ENCODE measurements at places on chromosomes 2 and 18.
A peak's percentile ranks its signal among the peaks of the same experiment; 100 is the strongest.

- no peak for DNase-seq
These were observed 36.5 kb upstream of the GLS start for GRCh38 chr2:190843890-190844699.

- DNase-seq: peak; percentile 56
These were observed 8.2 kb upstream of the CLIP4 start for GRCh38 chr2:29106980-29107388.

GRCh38 chr18:31161757-31162418, 768 bp downstream of the DSC1 start:
- no peak for DNase-seq

- no peak for DNase-seq
These were observed 20.7 kb upstream of the ZNF407 start for GRCh38 chr18:74577019-74577418.

DNA sequence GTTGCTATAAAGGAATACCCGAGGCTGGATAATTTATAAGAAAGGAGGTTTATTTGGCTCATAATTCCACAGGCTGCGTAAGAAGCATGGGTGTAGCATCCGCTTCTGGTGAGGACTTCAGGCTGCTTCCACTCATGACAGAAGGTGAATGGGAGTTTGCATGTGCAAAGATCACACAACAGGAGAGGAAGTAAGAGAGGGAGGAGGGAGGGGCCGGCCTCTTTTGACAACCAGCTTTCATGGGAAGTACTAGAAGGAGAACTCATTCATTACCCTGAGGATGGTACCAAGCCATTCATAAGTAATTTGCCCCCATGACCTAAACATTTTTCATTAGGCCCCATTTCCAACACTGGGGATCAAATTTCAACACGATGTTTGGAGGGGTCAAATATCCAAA, 386.8 kb upstream of the NETO1 start:
- no peak for DNase-seq

- DNase-seq: peak; percentile 5
These were observed 153.4 kb downstream of the GPD2 start for GRCh38 chr2:156589381-156590079.

DNA sequence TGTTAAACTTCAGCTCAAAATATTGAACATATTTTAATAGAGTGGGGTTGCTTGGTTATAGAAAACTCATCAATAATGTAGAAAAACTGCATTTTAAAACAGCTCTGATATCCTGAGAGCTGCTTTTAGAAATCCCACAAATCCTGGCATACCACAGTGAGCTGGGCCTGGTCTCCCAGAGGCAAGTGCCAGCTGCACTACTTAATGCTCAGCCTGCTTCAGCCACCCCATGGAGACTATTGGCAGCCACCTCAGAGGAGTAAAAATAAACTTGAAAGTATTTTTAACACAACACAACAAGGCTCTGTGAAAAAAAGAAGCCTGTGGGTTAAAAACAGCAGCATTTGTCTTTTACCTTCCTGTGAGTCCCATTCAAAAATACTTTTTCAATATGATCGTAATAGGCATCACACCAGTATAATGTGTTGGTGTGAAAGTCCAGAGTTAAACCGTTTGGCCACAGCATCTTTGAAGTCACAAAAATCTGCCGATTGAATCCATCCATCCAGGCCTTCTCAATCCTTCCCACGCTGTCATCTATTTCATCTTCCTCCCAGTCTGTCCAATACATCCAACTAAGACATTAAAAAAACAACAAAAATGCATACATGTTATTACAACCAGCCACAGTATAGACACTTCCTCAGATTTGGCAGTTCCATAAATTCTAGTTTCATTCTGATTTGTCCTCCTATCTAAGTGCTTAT, 1115.3 kb downstream of the LRP1B start:
- no peak for DNase-seq

DNA sequence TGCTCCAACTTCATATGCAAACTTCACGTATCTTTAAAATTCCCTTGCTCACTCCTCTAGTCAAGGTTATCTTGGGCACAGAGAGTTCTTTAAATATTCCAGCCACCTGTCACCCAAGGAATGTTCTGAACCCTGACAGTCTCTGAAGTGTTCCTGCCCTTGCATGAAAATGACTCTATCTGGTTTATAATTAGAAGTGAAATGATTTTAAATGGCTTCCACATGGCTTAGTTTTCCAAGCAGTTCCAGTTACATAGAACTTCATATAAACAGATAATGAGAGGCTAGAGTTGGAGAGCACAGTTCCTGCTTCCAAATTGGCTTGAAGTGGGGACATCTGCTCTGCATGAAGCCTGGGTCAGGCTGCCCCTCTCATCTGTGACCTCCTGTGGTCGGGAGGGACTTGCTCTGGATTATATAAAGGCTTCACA, 81.9 kb downstream of the SLC4A3 start:
- DNase-seq: no peak

- no peak for DNase-seq
These were observed 44.0 kb downstream of the SLC4A1AP start for GRCh38 chr2:27707462-27708256.

DNA sequence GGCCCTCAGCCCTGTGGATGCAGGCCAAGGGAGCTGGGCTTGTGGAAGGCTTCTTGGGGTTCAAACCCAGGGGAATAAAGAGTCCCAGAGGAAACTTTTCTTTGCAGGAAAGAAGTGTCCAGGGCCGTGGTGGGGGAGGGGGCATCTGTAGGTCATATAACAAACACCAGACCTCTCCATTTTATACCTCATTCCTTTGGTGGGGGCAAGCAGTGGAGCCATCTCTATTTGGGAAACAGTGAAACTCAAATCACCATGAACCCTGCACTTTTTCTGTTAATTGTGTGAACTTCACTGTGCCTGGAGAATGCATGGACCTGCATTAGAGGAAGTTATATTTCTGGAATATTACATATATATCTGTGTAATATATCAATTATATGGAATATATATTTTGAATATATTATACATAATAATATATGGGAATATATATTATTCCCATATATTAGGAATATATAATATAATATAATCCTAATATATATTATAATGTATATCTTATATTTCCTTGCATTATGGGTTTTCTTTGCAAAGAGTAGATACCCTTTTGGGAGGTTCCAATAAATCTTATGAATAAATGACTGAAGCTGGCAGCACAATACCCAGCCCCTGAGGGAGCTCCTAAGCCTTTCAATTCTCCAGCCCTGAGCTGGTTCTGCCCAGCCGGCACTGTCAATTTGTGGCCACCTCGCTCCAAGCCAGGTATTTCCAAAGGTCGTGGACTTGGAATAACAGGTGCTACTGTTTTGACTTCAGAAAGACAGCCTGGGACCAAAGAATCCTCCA, 97.7 kb upstream of the PKDCC start:
- no peak for DNase-seq

GRCh38 chr2:30900381-30900780, 93.1 kb upstream of the CAPN13 start:
- no peak for DNase-seq

DNA sequence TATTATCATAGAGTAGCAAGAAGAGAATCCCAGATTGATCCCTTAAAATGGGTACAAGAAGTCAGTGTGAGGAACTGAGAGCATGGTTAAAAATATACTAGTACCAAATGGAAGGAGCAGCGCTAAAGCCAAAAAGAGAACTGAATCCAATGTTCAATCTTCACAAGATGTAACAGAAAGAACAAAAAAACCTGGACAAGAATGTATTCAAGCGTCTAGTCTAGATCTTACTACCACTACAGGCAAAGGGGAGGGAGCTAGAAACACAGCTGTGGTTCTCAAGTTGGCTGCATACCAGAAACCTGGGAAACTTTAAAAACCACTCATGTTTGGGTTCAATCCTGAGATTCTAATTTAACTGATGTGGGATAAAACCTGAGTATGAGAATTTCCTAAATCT, 57.5 kb downstream of the PIAS2 start:
- no peak for DNase-seq

- DNase-seq: no peak
These were observed 3.8 kb downstream of the SLC66A3 start for GRCh38 chr2:11158916-11159573.

DNA sequence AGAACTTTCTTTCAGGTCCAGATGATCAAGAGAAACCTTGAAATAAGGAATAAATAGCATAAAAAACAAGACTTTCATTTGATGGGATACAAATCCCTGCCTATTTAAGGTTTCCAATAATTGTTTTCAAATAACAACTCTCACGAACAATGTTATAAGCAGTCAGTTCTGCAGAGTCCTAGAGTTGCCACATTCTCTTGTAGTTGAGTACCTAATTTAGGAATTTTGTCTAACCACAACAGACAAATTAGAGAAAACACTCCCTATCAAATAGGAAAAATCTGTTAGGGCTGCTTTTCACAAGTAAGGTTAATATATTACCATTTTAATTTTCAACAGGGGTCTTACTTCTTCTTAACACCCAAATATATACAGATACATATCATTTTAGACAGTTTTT, 130.1 kb upstream of the CDH20 start:
- no peak for DNase-seq

DNA sequence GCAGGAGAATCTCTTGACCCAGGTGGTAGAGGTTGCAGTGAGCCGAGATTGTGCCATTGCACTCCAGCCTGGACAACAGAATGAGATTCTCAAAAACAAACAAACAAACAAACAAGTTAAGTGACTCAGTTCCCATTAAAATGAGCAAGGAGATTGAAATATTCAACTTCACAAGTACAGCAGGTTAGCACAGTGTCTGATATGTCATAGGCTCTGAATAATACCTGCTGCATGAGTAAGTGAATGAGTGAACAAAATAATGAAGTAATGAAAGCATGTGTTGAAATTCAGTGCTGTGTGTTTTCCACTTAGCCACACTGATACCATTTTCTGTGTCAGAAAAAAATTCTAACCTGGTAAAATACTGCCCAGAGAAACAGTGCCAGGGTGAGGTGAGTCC, 41.9 kb upstream of the SETBP1 start:
- DNase-seq: no peak

DNA sequence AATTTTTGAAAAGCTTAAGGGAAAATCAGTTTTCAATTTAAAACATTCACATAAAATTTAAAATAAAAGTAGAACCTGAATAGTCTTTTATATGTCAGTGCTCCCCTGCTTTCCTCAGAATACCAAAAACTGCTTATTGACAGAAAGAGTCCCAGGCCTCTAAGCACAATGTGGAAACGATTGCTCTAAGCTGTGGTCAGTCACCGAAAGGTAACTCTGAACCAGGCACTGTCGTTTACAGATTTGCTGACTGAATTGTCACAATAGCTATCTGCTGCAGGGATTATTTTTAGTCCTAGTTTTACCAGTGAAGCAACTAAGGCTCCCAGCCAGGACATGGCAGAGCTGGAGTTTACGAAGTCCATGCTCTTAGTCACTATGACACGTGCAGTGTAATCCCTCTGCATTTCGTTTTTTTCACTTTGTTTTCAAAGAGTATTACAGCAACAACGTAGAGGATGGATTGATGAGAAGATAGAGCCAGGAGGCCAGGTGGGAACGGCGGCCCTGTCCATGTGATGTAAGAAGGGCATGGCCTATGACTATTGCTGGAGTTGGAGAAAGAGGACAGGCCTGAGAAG, 28.1 kb upstream of the TMEM247 start:
- no peak for DNase-seq

Data from NCI-H2107 (cell line).